ENCODE measurements at places on chromosomes 11 and 22. TPM values are rescaled to one million over a fixed set of nuclear protein-coding genes. Genes with fewer than 3 reads are reported as not detected.

The OR52N5 gene
- total RNA-seq, result not detected

The RAB36 gene
- total RNA-seq, result 0.74 TPM

The FXYD2 gene
- 0.13 TPM for total RNA-seq

GRCh38 chr22:42342426-42343120 is 72.1 kb upstream of the TCF20 start:
- no peak for DNase-seq

The BLID gene
- 3.2 TPM for total RNA-seq

DNA sequence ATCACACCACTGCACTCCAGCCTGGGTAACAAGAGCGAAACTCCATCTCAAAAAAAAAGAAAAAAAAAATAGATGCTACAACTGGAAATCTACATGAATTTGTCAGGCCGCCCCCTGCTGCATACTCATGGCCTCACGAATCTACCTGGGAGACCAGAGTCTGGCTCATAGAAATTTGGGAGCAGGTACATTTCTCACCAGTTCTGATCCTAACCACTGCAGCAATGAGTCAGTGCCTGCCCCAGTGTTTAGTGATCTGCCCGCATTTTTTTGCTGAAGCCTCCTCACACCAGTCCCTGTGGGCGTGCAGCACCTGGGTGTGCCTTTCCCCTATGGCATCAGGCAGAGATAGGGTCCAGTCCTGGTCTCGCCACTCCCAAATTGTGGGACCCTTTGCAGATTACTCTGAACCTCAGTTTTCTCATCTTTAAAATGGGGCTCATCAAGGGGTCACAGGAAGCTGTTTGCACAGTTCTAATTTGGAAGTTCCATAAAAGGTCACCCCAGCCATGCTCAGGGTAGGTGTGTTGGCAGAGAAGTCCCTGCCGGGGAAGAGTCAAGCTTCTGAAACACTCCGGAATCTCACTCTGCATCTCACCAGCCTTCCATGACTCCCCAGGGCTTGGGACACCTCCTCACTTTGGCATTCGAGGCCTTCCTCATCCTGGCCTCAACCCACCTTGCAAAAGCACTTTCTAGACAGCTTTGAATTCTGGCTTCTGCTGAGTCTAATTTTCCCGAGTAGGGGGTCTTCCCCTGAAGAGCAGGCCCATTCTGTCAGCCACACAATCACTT is 39.3 kb upstream of the LINC01488 start:
- DNase-seq, result no peak

- DNase-seq, result no peak
Observed at GRCh38 chr22:45916515-45916914, 60.4 kb downstream of the WNT7B start.

The LRRC56 gene
- total RNA-seq, result 0.46 TPM

- no peak for DNase-seq
Observed at GRCh38 chr11:67534070-67534679, 10.9 kb upstream of the CABP2 start.

DNA sequence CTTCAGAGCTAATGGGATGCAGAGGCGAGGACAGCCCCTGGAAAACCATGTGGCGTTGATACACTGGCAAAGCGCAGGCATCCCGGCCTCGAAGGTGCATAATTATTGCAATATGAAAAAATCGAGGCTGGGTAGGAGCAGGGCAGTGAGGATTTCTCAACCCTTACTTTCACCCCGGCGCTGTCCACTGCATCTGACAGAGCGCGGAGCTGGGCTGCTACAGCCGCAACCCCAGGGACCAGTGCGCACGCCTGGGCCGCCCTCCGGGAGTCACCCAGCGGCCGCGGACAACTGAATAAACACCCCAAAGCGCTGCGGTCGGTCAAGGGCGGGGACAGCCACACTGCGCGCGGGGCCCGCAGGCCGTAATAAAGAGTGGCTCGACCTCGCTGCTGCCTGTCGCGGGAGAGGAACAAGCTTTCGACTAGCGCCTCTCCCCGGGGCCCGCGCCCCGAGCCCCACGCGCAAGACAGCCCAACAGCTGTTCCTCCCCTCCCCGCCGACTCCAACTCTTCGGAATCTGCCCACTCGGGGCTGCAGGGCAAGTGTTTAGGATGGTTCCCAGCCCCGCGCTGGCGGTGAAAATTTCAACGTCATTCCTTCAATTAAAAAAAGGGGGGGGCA is 3.6 kb upstream of the WT1 start:
- DNase-seq, result no peak

The CRYBA4 gene
- total RNA-seq, result not detected

The OTOG gene
- total RNA-seq, result not detected

GRCh38 chr11:64817476-64817875 is 7.1 kb upstream of the MEN1 start:
- no peak for DNase-seq

DNA sequence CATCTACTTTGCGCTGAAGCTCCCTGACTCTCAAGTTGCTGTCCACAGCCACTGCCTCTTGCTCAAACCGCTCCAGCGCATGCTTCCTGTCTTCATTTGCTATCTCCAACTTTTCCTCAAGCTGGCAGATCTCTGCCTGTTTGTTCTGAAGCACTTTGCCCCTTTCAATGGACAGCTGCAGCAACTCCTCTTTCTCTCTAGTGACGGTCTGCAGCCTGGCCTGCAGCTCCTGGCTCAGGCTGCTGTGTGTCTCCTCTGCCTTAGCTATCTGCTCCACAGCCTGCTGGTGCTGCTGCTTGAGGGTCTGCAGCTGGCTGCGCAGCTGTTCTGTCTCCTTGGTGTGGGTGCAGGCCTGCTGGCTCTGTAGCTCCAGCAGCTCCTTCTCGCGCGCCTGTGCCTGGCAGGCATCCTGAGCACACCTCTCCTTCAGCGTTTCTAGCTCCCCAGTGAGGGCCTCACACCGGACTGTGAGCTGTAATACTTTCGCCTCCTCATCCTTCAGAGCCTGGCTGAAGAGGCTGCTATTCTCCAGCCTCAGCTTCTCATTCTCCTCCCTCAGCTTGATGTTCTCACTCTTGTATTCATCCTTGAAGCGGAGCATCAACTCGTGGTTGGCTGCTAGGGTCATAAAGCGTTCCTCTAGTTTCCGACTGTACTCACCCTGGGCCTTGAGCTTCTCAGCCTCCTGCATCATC is 723 bp downstream of the CCDC89 start:
- no peak for DNase-seq

The SPA17 gene
- total RNA-seq, result 6.8 TPM

The APOL3 gene
- total RNA-seq, result 59.1 TPM

GRCh38 chr11:118662401-118663271 is 16.8 kb downstream of the TREH start:
- DNase-seq, result no peak

The CARNS1 gene
- total RNA-seq, result not detected

GRCh38 chr11:13054278-13054677 is 45.2 kb downstream of the RASSF10 start:
- no peak for DNase-seq

GRCh38 chr11:13098063-13098462 is 88.9 kb downstream of the RASSF10 start:
- no peak for DNase-seq

- DNase-seq, result no peak
Observed at GRCh38 chr22:41619979-41620588, 759 bp downstream of the DESI1 start.

DNA sequence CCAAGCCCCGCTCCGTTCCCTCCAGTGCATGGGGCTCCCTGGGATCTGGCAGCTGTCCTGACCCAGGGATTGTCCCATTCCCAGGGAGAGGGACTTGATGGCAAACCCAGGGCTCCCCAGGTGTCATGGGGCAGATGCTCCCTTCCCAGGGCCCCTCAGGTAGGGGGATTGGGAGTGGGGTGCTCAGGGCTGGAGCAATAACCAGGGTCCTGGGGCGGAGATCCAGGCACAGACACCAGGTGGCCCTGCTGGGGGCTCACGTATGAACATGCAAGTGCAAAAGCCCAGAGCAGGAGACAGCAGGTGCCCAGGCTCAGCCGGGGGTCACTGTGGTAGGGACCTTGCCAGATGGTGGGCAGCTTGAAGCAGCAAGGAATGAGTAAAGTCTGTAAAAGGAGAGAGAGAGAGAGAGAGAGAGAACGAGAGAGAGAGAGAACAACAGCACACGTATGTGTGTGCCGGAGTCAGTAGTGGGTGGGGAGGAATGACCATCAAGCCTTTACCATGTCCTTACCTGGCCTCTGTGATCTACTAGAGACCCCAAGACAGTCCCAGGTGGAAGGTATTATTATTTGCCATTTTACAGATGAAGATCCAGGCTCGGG is 19.3 kb upstream of the MPPED1 start:
- no peak for DNase-seq

DNA sequence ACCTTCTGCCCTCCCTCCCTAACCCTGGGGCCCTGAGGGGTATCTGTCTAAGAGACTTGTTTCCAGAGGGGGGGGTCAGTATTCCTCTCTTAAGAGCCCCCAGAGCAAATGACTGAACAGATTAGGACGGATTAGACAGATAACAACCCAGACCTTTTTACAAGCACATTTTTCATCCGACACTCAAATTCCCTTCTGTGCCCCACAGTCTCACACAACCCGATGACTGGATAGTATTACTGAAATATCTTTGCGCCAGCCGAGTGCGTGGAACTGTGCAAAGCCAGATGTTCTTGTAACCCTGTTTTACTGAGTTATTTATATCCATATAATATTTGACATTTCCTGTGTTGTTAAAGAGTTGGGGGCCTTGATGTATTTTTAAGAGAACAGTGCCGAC is 30.9 kb upstream of the FLI1 start:
- no peak for DNase-seq

DNA sequence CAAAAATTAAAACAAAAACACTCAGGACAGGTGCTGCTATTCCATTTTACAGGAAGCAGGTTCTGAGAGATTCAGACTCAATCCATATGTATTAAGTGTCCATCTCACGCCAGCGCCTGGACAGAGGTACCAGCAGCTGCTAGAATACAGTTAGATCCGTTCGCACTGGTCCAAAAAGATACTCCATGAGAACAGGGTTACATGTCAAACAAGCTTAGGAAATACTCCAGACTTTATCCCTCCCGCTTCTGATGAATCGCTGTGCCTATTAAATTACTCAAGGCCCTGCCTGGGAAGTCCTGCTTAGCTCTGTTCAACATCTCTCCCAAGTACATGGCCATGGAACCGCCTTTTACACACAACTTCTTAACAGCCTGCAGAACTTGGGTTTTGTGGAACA is 50.2 kb upstream of the SLC35C1 start:
- DNase-seq, result no peak

The GSTP1 gene
- total RNA-seq, result 1,026 TPM

The MS4A3 gene
- not detected for total RNA-seq

DNA sequence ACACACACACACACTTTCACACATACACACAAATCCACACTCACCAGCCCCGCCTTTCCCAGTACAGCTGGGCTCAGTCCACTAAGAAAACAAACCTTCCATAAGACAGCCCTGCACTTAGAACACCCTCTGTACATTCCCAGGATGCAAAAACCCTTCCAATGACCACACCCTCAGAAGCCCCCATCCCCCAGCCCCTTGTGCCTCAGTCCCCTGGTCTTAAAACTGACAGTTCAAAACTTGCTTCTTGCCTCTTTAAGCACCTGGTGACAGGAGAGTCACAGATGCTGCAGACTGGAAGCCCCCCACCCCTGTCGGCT is 23.0 kb downstream of the APLNR start:
- DNase-seq, result no peak

- DNase-seq, result no peak
Observed at GRCh38 chr11:134138376-134138775, 69.5 kb downstream of the JAM3 start.

The GSTT2B gene
- total RNA-seq, result 4.8 TPM

The SAA1 gene
- total RNA-seq, result not detected

- DNase-seq, result no peak
Observed at GRCh38 chr22:49489821-49490220, 337.9 kb downstream of the BRD1 start.

- no peak for DNase-seq
Observed at GRCh38 chr22:21904250-21904789, 36.9 kb upstream of the MAPK1 start.

The KDELR3 gene
- total RNA-seq, result 29.3 TPM

DNA sequence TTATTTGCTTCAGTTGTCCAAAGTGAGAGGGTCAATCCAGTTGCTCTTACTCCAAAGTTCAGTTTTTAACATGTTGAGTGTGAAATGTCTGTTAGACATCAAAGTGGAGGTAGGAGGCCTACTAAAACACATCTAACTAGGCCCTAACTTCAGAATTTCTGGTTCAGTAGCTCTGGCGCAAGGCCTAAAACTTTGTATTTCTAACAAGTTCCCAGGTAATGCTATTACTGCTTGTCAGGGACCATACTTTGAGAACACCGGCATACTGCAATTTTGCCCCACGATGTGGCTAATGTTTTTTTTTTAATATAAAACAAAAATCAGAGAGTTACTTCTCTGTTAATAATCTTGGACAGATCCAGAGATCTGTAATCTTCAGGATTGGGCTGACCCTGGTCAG is 72.4 kb upstream of the LRRC55 start:
- DNase-seq, result no peak

DNA sequence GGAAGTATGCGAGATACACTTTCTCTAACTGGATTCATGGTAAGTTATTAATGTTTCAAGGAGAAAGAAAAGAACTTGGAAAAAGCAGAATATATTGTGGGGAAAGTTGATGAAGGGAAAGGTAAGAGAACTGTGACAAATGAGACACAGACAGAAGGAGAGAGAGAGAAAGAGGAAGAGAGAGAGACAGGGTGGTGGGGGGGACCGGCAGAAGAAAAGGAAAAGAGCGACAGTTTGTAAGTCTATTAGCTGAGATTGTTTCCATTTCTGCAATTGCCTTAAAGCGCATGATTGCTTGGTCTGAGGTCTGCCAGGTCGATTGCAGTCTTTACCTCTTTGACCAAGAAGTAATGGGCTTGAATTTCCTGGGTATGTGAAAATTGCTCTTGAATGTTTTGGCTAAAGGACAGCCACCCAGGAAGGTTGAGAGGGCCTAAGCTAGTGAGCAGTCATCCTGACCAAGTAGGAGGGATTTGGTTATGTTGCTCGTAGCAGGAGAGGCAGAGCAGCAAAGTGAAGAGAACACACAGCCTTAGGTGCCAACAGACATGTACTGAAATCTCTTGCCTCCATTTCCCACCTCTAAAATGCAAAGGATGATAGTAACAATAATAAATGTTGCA is 23.6 kb upstream of the TMA7B start:
- DNase-seq, result no peak

The GSTT2 gene
- 0.35 TPM for total RNA-seq

GRCh38 chr11:18310800-18311340 is 11.1 kb downstream of the HPS5 start:
- no peak for DNase-seq

DNA sequence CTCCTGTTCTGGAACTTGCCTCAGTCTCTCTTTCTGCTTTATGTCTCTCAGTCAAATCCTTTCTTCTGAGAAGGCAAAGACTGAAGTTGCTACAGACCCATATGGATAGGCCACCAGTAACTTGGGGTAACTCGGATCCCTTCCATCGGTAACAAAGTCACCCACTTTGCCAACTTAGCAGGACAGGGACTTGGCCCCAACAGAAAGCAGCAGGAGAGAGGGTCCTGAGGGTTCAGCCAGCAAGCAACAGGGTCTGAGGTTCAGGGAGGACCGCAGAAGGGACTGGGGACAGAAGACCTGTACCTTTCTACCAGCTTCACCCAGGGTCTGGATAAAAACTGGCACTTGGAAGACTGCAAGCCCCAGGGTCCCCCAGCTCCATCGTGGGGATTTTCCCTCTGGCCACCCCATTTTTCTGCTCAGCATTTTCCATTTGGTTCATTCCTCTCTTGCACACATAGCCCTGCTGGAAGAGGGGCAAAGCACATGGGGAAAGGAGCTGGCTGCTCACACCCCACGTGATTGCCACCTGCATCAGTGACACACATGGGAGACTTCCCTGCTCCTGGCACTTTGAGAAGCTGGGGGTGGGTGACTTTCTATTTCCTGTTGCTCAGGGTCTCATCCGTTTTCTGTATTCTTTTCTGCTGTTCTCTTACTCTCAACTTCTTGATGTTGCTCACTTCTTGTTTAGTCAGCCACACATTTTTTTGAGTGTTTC is 34.6 kb upstream of the GNAZ start:
- DNase-seq, result no peak
